ENCODE measurements at places on chromosomes 1 and 21. TPM values are rescaled to one million over a fixed set of nuclear protein-coding genes. Genes with fewer than 3 reads are reported as not detected.

DNA sequence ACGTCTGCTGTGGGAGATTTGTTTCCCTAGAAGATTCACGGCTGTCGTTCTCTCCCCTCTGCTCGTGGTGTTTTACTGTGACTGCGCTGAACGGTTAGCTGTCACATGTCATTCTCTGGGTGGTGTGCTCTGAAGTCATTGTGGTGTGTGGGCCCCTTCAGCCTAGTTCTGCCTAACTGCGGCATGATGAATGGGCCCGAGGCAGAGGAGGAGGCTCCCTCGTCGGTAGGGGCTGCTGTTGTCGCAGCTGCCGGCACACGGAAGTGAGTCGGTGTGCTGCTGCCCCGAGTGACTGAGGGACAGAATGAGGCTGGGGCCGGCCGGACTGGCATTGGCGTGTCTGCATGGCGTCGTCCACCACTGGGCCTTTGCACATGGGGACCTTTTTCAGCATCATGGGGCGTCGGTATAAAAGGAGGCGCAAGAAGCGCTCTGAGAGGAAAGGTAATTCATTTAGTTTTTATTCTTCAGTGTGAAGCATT lies 77.9 kb downstream of the ADARB1 start:
- DNase-seq: peak; percentile 83

GRCh38 chr1:94636100-94636499 lies 94.5 kb upstream of the F3 start:
- no peak for DNase-seq

DNA sequence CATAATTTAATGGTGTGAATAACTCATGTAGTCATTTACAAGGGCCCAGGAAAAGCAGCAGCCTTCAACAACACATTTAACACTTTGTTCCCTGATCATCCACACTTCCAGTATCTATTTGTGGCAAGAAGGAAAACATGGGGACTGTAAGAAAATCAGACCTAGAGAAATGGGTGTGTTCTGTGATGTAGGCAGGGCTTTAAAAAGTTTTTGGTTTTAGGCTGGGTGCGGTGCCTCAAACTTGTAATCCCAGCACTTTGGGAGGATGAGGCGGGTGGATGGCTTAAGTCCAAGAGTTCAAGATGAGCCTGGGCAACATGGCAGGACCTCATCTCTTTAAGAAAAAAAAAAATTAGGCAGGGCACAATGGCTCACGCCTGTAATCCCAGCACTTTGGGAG lies 14.2 kb upstream of the WDR47 start:
- DNase-seq: no peak

- no peak for DNase-seq
Measured at GRCh38 chr1:21903638-21904453, 33.3 kb downstream of the HSPG2 start.

DNA sequence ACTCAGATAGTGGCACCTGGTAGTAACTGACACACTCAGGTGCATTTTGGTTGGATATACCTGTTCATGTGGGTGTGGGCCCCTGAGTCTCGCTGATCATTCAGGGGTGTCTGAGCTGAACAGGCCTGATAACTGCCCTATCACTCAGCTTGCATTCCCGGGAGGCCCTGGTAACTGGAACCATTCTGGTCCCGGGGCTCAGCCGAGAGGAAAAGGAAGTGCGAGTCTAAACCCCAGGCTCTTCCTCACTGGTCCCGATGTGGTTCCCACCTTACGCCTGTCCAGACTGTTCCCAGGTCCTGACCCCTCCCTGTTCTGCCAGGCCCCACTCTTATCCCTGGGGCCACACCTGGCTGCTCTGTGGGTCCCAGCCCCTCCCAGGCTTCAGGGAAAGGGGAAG lies 11.7 kb upstream of the CDK18 start:
- DNase-seq: no peak

DNA sequence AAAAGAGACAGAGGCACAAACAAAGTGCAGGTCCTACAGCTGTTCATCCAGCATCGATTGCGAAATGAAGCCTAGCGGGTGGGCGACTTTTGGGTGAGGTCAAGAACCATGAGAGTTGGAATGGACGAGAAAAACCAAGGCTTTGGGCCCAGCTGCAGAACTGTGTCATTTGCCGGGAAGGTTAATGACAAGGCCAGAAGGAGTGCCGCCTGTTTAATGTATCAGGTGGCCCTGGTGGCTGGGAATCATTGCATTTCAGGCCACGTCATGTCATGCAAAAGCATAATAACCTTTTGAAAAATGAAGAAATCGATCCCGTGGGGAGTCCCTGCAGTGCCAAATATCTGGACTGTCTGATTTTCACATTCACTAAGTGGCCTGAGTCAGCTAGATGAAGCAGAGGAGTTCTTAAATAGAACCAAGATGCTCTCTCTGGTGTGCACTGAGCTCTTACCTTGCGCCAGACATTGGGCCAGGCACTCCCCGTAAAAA lies 8.1 kb upstream of the RCC2 start:
- DNase-seq: no peak

GRCh38 chr1:230263568-230264195 lies 162.4 kb downstream of the PGBD5 start:
- no peak for DNase-seq

DNA sequence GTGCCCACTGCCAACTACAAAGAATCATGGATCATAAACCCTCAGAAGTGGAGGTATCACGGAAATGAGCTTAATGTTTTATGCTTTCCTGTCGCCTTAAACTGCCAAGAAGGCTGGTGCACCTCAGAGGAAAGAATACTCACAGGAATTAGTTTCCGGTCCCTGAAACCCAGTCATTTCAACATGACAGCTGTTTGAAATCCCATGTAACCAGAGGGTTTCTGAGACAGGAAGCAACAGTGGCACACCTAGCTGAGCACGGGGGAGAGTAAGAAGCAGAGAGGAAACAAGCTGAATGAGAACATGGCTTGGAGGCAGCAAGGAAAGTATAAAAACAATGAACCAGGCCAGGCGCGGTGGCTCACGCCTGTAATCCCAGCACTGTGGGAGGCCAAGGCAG lies 3.9 kb downstream of the JAK1 start:
- no peak for DNase-seq

Gene ASPM
- polyA plus RNA-seq: 0.15 TPM

Gene SH3GLB1
- polyA plus RNA-seq: 48.6 TPM

Gene SMIM1
- 1.1 TPM for polyA plus RNA-seq

Gene ZDHHC18
- polyA plus RNA-seq: 21.7 TPM

All from CD8-positive, alpha-beta memory T cell (primary cell).